Astrocyte of the hippocampus (primary cell): ENCODE measurements at places on chromosomes 7 and 10.

DNA sequence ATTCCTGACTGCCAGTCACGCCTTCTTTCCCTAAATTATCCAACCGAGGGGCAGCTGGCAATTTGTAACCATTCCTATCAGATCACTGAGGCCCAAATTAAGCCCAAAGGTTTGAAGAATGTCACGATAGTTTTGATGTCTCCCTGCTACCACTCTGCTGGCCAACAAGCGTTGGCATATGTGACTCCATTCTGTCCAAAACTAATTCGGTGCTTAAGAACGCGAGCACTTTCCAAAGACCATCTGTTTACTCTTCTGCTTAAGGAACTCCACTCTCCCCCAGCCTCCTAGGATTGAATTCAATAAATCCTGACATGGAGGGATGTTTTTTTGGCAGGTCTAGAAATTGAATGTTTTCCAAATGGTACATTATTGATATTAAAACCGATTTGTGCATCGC lies 131.5 kb upstream of the CTBP2 start:
- no peak for DNase-seq

- DNase-seq, result peak; percentile 93
Observed at GRCh38 chr7:151459726-151460473, 20.0 kb upstream of the CRYGN start.

DNA sequence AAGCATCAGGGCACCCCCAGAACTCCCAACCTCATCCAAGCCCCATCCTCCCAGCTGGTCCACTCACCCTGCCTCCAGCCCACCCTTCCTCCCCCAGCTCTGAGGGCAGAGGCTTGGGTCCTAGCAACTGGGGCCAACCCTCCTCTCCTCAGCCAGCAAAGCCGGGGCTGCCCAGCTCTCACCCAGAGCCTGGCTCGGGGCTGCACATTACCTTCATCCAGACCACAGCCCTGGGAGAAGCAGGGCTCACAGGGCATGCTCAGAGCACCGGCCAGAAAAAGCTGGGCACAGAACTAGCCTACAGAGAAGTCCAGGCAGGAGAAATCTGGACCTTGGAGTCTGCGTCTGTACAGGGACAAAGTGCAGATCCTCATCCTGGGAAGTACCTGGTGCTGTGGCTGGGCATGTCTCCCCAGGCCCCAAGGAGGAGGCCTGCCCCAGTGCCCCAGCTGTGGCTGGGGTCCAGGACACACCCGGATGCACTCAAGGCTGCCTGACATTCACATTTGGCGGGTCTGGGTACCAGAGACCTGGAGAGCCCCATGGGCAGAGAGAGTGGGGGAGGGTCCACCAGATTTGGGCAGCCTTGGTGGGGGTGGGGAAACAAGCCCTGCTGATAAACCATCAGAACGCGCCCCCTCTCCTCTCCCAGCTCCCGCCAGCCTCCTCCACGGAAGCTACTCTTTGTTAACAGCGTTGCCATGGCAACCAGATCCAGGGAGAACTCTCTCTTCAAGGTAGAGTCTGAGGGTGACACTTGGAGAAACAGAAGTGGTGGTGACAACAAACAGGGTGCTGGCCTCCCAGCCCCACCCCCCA lies 5.1 kb downstream of the RASGEF1A start:
- DNase-seq, result no peak

GRCh38 chr7:139043823-139044812 lies 8.3 kb upstream of the ZC3HAV1L start:
- no peak for DNase-seq

DNA sequence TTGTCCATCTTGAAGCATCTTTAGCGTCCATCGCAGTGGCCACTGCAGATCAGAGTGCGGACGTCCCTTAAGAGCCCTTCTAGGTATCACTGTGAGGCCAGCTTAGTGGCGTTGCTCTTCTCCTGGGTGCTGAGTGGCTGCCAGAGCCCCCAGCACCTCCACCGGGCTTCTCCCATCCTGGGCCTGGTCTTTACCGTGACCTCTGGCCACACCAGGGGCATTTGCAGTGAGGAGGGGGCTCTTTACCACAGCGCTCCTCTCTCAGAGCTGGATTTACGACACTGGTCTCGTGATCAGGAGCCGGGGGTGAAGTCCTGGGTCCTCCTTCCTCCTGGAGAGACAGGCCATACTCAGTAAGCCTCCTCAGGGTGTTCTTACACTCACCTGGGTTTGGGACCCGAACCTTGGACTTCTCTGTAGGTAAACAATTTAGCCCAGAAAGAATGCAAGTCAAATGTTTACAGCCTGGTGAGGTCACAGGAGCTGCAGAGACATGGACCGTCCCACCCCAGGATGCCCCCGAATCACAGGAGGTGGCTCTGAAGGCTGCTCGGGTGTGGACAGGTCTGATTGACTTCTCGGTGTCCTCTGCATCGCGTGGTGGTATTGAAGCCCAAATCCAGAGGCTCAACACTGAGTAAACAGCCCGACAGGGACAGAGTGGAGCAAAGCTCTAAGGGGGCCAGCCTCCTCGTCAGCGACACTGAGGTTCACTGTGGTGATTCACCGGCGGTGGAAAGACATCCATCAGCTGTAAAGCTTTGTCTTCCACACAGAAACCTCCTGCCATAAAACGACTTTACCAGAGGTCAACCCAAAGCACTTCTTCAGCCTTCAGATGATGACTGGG lies 33.0 kb downstream of the JAKMIP3 start:
- DNase-seq, result no peak

- DNase-seq, result no peak
Observed at GRCh38 chr10:126511917-126512479, 123.7 kb upstream of the ADAM12 start.

- DNase-seq, result no peak
Observed at GRCh38 chr7:27163288-27164044, 1.9 kb downstream of the HOXA9 start.

GRCh38 chr7:93575555-93576399 lies 1.3 kb upstream of the CALCR start:
- peak; percentile 7 for DNase-seq
